Fibroblast of pulmonary artery (primary cell): ENCODE measurements at places on chromosomes 7 and 10.
A peak's percentile ranks its signal among the peaks of the same experiment; 100 is the strongest.

- peak; percentile 46 for DNase-seq
Measured at GRCh38 chr10:60490013-60490412, 100.3 kb upstream of the ANK3 start.

DNA sequence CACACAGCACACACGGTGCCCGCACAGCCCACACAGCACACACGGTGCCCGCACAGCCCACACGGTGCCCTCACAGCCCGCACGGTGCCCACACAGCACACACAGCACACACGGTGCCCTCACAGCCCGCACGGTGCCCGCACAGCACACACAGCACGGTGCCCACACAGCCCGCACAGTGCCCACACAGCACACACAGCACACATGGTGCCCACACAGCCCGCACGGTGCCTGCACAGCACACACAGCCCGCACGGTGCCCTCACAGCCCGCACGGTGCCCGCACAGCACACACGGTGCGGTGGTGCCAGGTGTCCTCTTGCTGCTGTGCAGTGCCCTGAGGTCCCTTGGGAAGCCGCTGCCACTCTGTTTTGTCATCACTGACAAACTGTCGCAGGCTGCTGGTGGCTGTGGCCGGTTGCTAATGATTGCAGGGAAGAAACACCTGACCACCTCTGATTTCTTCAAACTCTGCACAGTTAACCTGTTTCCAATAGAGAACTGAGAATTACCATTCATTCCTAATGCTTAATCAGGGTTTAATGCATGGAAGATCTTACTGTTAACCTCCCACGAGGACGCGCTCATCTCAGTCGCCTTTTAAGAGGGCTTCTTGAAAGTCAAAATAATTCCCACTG lies 66.9 kb downstream of the GLRX3 start:
- DNase-seq: no peak

DNA sequence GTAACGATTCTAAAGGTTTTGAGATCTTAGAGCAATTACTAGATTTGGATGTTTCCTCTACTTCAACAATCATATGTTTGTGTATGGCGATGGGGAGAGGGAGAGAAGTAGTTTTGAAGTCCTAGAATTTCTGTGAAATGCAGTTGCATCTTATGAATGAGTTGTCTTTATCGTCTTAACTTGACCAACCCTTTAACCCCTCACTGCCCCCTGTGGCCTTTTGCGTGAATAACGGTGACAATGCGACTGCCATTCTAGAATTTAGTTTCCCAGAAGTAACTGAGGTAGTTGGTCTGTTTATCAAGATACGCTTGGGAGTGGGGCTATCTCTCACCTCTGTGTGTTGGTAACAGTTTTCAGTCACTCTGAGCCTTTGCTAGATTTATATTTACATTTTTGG lies 204.6 kb downstream of the HDAC9 start:
- no peak for DNase-seq

DNA sequence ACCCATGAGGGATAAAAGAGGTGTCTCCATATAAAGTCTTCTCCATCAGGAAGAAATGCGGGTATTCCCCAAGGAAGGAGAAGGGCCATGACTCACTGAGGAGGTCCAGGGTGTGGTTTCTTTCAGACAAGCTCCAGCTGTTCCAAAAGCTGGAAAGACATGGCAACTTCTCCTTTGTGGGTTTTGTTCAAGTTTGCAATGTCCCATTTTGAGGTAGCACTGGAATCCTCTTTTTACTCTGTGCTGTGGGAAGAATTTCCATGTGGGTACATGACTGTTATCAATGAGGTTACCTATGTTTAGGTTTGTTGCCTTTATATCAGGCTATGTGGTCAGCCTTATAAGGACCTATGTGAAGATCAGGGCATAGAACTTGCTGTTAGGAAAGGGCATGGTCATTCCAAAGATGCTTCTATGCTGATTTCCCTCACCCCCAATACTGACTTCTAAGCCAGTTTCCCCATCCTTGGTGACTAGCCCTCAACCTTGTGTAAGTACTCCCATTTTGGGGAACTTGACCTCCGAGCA lies 697.5 kb downstream of the INHBA start:
- peak; percentile 84 for DNase-seq

GRCh38 chr10:133453516-133454203 lies at the start of gene SCART1:
Gene SCART1 (plus strand): TSS chr10:133453945. CDS start chr10:133453998, 53 bp downstream.
- DNase-seq: no peak

- DNase-seq: no peak
Measured at GRCh38 chr7:145474009-145474686, 638.3 kb upstream of the TPK1 start.

- DNase-seq: peak; percentile 17
Measured at GRCh38 chr10:100888957-100889356, 23.8 kb upstream of the SLF2 start.

GRCh38 chr7:141486959-141487358 lies 64.3 kb upstream of the AGK start:
- no peak for DNase-seq

GRCh38 chr7:119556436-119556835 lies 716.5 kb upstream of the KCND2 start:
- no peak for DNase-seq

- DNase-seq: no peak
Measured at GRCh38 chr7:121666306-121666705, 206.7 kb upstream of the PTPRZ1 start.
